Activated CD4-positive, alpha-beta T cell treated with anti-CD3 and anti-CD28 coated beads, Interleukin-2, amount 10 ng/mL, durations not matched to agents 7 days and 5 days (primary cell): ENCODE measurements at places on chromosomes 12 and 14.
A peak's percentile ranks its signal among the peaks of the same experiment; 100 is the strongest.

DNA sequence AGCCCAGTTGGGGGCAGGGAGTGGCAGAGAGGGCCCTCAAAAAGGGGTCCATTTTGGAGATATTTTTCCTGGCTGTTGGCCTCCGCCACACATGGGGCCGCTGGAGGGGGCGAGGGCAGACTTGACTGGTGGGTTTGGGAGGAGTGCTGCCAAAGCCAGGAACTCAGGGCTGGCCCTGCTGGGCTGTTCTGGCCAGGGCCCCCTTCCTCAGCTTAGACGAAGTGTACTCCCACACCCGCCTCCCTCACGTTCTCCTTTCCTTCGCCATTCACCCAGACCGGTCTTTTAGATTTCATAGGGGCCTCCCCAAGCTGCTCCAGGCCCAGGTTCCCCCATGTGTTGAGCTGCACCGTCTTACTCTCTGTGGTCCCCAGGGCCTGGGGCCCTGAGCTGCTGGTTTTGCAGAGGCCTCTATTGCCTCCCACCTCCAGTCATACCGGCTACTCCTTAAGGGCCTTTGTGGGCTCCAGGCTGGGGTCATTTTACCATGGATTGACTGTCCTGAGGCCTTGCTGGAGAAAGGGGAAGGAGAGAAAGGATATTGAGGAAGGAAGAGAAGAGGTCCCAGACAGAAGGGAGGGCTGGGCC, 1.3 kb downstream of the KRT7 start:
- no peak for DNase-seq

DNA sequence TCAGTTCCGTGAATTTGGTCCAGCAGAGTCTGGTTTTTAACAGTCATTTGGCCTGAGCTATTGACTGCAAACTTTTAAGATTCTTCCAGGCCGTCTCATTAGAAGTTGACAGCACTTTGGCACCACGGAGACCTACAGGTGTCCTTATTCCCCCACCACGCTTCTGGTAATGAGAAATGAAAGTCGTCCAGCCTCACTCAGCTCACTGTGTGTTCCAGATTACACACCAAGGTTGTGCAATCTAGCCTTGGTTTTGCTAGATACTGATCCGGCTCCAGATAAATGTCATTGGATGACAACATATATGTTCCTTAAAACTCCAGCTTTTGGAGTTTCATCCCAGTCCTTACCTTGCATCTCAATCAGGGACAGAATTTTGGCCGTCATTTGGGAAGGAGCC, 210.4 kb downstream of the CHST11 start:
- DNase-seq = no peak

GRCh38 chr14:73251516-73252215, 14.4 kb downstream of the PAPLN start:
- no peak for DNase-seq

DNA sequence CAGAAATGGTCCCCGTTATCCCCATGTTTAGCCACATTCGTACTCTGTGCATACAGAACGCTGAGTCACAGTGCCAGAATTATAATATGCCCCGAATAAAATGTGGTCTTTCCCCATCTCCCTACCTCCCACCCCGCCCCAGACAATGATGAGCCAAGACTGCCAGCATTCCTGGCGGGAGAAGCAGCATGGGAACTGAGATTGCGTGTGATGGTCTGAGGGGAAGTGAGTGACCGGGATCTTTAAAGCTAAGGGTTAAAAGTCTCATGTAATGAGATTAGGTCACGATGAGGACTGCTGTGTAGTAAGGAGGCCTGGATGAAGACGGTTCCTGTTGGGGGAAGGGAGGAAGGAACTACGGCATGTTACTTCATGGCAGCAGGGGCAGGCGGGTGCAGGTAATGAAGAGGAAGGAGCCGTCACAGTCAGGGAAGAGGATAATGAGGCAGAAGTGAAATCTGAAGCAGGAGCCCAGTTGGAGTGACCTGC, 243.3 kb upstream of the FKBP4 start:
- DNase-seq = no peak

DNA sequence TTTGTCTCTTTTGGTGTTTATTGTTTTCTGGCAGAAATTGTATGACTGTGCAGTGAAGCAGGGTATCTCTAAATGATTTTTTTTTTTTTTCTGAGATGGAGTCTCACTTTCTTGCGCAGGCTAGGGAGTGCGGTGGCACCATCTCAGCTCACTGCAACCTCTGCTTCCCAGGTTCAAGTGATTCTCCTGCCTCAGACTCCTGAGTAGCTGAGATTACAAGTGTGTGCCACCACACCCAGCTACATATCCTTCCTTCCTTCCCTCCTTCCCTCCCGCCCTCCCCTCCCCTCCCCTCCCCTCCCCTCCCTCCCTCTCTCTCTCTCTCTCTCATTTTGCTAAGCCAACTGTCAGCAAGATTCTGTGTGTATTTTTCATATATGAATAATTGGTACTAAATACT, 94.4 kb downstream of the PPHLN1 start:
- DNase-seq = no peak

GRCh38 chr12:69061574-69061973, 128.6 kb upstream of the CPM start:
- no peak for DNase-seq

GRCh38 chr12:95055057-95055456, 18.4 kb downstream of the NR2C1 start:
- DNase-seq = no peak

DNA sequence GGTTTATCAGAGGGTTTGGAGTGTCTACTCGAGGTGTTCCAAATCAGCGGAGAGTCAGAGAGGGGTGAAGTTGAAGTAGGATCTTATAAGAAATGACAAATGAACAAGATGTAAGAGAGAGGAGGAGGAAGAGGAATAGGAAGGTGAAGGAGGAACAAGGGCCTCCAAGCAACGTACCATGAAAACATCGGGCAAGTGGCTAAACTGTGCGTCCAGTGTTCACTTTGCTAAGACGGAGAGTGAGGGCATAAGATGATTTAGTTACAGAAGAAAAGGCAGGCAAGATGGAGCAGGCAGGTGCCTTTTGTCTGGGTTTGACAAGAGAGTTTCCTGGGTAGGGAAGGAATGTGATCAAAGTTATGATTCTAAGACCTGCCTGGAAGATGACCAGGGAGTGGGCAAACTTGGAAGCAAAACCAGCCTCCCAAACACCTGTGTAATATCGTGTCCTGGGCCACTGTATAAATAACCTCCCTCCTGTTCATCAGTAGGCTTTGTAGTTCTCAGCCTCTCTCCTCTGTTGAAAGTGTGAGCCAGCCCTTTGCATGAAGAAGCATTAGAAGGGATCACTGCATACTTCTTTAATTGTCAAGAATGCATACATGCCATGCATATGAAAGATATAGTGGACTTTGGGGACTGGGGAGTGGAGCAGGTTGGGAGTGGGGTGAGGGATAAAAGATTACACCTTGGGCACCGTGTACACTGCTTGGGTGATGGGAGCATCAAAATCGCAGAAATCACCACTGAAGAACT, 111.4 kb downstream of the ZFP36L1 start:
- no peak for DNase-seq

DNA sequence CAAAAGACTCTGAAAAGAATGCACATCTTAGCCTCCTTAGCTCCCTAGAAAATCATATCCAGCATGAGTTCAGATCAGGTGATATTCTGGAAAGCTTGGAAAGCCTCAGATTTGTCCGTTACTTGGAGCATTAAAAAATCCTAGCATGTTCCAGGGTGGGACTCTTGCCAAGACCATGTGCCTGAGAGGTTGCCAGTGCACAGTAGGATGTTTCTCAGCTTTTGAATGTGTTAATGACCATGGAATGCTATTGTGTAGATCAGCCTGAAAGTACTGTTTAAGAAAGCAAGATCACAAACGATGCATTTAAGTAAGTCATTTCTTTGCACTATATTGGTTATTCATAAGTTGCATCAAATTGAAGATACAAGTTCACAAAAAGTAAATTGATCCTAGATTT, 230.5 kb downstream of the ETNK1 start:
- DNase-seq = no peak

- DNase-seq = no peak
These were observed 12.1 kb downstream of the CCDC63 start for GRCh38 chr12:110858848-110859247.

DNA sequence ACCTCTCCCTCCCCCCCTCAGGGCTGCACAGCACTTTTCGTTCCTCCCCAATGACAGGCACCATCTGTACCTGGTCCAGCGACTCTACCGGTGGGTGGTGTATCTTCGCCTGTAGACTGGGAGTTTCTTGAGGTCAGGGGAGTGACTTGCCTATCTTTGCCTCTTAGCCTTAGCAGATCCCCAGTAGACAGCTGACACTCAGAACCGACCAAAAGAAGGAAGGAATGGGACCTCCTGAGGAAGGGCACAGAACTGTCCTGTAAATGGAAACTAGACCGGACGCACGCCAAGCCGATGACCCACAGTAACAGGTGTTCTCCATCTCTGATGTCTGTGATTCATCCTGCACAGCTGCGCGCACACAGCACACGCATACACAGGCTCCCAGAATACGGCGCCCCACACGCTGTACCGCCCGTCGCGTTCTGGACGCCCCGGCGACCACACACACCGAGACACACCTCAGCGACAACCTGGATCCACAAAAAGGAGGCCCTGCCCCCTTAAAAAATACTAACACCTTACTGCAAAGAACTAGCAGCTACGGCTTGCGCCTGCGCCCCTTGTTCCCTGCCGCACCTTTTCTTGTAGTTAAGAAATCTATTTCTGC, 673 bp upstream of the TTC9 start:
- DNase-seq = peak; percentile 54

- DNase-seq = no peak
These were observed 775.2 kb upstream of the ALG10B start for GRCh38 chr12:37541356-37541755.

DNA sequence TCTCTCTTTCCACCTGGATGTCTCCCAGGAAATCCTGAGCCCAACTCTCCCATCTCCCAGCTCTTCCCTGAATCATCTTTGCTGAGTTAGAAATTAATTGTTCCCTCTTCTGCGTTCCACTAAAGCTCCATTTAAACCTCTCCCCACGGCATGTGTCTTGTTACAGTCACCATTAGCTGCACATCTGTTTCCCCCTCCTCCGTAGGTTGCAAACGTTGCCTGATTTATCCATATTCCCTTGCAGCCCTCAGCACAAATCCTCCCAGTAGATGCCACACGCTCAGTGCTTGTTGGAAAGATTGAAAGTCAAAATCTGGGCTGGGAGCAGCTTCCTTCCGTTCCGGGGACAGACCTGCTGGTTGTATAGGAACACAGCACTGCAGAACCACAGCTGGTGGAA, 90.4 kb downstream of the SLC24A4 start:
- DNase-seq = no peak

GRCh38 chr14:90115780-90116179, 54.0 kb downstream of the KCNK13 start:
- no peak for DNase-seq

GRCh38 chr12:25859976-25860375, 98.5 kb upstream of the RASSF8 start:
- DNase-seq = no peak

DNA sequence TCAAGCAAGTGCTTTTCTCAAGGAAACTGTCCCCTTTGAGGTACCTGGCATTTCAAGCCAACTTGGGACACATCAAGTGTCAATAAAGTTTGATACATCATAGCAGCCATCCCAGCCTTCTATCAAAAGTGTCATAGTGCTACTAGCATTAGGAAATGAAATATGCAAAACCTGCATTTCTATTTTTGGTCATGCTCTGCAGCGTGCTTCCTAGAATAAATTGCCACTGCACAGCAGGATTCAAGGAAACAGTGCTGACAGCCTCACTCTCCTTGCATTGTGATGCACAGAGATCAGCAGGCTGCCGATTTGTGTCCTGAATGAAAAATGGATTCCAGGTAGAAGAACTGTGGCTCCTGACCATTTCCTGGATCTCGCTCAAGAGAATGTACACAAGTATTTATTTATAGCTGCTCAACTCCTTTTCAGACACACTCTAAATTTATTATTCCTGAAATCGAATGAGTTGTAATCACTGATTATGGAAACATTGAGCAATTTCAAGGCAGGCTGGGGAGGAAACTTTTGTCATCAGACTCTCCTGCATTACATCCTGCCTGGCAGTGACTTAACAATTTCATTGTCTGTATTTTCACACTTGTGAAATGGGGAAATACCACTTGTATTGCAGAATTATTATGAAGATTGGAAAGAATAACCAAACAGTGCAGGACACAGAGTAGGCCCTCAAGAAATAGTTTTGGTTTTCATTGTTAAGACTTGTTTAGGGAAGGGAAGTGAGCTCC, 120.9 kb downstream of the SLC38A6 start:
- no peak for DNase-seq

GRCh38 chr12:79275631-79276030, 411.1 kb downstream of the SYT1 start:
- DNase-seq = no peak

- DNase-seq = peak; percentile 7
These were observed 481.8 kb downstream of the TMEM117 start for GRCh38 chr12:44317651-44318126.

DNA sequence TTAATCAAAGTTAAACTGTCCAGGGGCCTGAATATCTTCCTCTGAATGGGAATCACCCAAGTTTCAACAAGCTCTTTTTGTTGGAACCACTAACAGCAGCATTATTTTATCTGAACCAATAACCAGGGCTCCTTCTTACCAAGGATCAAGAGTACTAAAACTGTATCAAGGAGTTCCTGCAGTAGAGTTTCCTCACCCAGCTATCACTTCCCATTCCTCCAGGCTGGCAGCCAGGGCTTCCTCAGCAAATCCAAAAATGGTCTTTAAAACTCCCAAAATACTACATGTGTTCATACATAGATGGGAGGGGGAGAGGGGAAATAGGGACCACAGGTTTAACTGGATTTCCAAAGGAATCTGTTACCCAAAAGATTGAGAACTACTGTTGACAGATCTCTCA, 10.5 kb downstream of the FMNL3 start:
- DNase-seq = no peak

- DNase-seq = no peak
These were observed 146.6 kb downstream of the TGFB3 start for GRCh38 chr14:75835156-75835725.

GRCh38 chr12:104877103-104877705, 80.9 kb downstream of the SLC41A2 start:
- DNase-seq = peak; percentile 56

GRCh38 chr12:2647186-2647585, 147.6 kb upstream of the FKBP4 start:
- no peak for DNase-seq

GRCh38 chr12:117468016-117468415, 106.6 kb upstream of the NOS1 start:
- no peak for DNase-seq

DNA sequence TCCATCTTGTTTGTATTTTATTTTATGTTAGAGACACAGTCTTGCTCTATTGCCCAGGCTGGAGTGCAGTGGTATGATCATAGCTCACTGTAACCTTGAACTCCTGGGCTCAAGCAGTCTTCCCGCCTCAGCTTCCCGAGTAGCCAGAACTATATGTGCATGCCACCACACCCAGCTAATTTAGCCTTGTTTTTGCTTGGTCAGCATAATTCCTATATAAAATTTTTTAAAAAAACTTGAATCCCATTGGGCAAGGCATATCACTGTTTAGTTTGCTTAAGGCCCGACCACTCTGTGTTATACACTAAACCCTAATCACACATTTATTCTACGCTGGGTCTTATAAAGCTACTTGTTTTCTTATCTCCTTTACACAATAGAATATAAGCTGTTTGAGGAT, 266.4 kb downstream of the AKAP6 start:
- no peak for DNase-seq

GRCh38 chr12:72313806-72314205, 41.6 kb downstream of the TRHDE start:
- DNase-seq = no peak
